ENCODE measurements at places on chromosomes 1 and 21. TPM values are rescaled to one million over a fixed set of nuclear protein-coding genes. Genes with fewer than 3 reads are reported as not detected.

Gene FCAMR
- total RNA-seq = not detected

Gene CAPN8
- total RNA-seq = not detected

Gene NBPF6
- total RNA-seq = 0.69 TPM

Gene IGFN1
- not detected for total RNA-seq

Gene MAP3K21
- not detected for total RNA-seq

Gene CLCA4
- not detected for total RNA-seq

Gene MPL
- total RNA-seq = not detected

Gene BCL2L15
- 1.2 TPM for total RNA-seq

Gene TINAGL1
- 1.2 TPM for total RNA-seq

Gene CCDC17
- total RNA-seq = 1.3 TPM

Gene PBX1
- 39.0 TPM for total RNA-seq

Gene RGS8
- 1.6 TPM for total RNA-seq

Gene CTBS
- 5.3 TPM for total RNA-seq

Gene C1orf94
- 6.9 TPM for total RNA-seq

Gene TSACC
- total RNA-seq = not detected

Gene YBX1
- total RNA-seq = 2,077 TPM

Gene ASCL5
- not detected for total RNA-seq

Gene AHDC1
- total RNA-seq = 30.6 TPM

Gene AMY1A
- not detected for total RNA-seq

Gene PLA2G2E
- total RNA-seq = not detected

Gene S100A12
- not detected for total RNA-seq
